Stimulated activated CD4-positive, alpha-beta T cell treated with anti-CD3 and anti-CD28 coated beads, Interleukin-15, amount 100 ng/mL, for 1 hour (primary cell): ENCODE measurements at places on chromosomes 6 and 20.

DNA sequence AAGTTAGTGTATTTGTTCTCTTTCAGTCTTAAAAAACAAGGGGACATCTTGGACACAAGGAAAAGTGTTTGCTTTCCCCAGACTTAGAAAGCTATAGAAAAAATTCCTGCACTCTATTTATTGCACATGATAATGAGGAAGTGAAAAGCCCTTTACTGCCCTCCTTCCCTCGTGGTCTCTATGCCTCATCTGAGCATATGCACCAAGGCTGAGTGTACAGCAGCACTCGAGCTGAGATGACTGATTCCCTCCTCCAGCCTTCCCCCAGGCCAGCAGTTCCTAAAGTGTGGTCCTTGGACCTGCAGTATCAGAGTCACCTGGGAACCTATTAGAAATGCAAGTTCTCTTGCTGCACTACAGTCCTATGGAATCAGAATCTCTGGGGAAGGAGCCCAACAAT is 14.3 kb upstream of the LAMP5 start:
- no peak for DNase-seq

GRCh38 chr6:168690271-168690670 is 249.3 kb downstream of the SMOC2 start:
- DNase-seq, result no peak

- no peak for DNase-seq
Observed at GRCh38 chr20:4261333-4262284, 246.3 kb upstream of the RNF24 start.

- DNase-seq, result no peak
Observed at GRCh38 chr6:57177545-57178265, 5.6 kb downstream of the BAG2 start.

DNA sequence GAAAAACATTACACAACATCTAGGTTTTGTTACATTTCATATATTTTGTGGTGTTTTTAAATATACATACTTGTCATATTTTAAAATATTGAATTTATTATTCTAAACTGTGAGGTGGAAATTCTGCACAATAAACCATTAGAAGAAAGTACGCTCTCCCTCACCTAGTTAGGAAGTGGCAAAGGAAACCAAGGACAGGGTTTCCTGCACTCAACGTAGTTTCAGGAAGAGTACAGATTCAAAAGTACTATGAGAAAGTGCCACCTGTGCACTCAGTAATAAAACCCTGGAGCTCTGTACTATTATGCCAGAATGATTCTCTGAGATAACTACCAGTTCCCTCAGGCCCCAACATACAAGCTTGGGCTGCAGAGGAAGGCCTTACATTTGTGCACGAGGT is 54.6 kb upstream of the MRAP2 start:
- no peak for DNase-seq

- DNase-seq, result no peak
Observed at GRCh38 chr6:149960488-149960887, 3.3 kb upstream of the ULBP1 start.

GRCh38 chr20:14189794-14190402 is 147.5 kb downstream of the FLRT3 start:
- DNase-seq, result no peak

GRCh38 chr20:15882553-15882952 is 690.7 kb downstream of the KIF16B start:
- no peak for DNase-seq

GRCh38 chr6:84284428-84285049 is 57.1 kb upstream of the CEP162 start:
- DNase-seq, result no peak

DNA sequence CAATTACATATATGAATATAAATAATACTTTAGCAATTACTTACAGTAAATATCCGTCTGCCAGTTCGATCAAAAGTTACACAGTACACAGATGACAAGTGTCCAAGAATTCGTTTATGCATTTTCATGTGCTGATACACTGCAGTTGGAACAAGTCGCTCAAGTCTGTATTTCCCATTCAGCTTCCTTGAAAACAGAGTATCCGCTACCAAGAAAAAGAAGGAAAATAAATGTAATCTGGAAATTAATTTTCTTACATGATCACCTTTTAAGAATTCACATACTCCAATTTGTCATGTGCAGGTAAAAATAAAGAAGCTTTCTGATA is 35.3 kb downstream of the PHIP start:
- DNase-seq, result no peak

DNA sequence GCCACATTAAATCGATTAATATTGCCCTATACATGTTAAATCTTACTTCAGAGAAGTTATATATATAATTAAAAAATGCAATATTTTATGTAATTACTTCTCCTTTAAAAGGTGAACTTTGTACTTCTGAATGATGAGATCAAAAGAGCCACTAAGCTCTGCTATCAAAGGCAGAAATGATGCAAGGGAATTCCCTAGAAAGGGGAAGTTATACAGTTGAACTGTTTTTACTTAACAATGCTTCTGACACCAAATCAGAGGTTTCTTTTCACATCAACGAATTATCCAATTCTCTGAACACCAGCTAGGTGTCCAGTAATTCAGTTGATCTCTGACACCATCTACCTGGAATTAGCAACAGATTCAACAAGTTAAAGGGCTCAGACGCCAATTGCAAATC is 319.9 kb upstream of the TSHZ2 start:
- no peak for DNase-seq

- DNase-seq, result no peak
Observed at GRCh38 chr20:54726687-54727300, 251.4 kb downstream of the DOK5 start.

DNA sequence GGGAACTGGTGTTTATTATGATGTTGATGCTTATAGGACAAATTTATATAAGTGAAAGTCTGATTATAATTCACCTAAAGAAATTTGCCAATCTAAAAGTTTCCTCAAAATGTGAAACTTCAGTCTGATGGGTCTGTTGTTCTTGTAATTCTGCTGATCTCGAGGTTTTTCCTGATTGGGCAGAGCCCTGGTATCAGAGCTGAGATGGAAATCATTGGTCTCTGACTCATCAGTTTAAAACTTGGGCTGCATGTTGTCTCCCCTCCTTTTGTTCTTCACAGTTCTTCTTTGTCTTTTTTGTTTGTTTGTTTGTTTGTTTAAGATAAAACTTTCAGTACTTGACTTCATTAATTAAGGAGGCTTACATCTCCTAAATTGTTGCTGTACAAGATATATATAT is 5.9 kb downstream of the SMAP1 start:
- no peak for DNase-seq
